ENCODE measurements at places on chromosomes 7 and 10.

GRCh38 chr7:20050241-20050966 is 166.8 kb downstream of the MACC1 start:
- DNase-seq: no peak

GRCh38 chr10:102946992-102947391 is 28.9 kb downstream of the CNNM2 start:
- no peak for DNase-seq

DNA sequence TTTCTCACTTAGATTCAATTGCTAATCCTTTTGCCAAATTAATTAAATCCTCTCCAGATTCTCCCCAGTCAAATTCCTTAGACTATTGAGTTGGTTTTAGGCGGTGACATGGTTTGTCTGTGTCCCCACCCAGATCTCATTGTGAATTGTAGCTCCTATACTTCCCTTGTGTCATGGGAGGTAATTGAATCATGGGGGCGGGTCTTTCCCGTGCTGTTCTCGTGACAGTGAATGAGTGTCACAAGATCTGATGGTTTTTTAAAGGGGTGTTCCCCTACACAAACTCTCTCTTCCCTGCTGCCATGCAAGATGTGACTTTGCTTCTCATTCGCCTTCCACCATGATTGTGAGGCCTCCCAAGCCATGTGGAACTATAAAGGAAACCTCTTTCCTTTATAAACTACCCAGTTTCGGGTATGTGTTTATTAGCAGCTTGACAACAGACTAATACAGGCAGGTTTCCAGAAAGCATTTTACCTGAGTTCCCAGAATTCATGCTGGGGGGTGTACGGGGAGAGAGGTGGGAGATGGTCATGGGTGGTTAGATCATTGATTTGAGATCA is 44.7 kb upstream of the GARS1 start:
- DNase-seq: no peak

DNA sequence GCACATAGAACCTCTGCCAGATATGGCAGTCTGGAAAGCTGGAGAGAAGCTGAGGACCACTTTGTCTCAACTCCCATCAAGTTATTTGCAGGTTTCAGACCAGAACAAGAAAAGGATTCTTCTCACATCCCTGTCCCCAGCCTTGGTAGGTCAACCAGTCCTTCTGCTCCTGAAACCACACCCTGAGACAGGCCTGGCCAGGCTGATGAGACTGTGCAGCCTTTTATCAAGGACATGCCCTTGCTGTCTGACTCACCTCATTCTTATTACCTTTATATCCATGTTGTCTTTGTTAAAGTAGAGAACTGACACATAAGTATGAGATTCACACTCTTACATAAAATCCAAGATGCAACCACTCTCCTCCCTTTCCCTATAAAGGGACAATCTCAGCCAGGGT is 354.9 kb downstream of the PLXNA4 start:
- DNase-seq: no peak

GRCh38 chr10:19570120-19570519 is 246.1 kb upstream of the PLXDC2 start:
- no peak for DNase-seq

DNA sequence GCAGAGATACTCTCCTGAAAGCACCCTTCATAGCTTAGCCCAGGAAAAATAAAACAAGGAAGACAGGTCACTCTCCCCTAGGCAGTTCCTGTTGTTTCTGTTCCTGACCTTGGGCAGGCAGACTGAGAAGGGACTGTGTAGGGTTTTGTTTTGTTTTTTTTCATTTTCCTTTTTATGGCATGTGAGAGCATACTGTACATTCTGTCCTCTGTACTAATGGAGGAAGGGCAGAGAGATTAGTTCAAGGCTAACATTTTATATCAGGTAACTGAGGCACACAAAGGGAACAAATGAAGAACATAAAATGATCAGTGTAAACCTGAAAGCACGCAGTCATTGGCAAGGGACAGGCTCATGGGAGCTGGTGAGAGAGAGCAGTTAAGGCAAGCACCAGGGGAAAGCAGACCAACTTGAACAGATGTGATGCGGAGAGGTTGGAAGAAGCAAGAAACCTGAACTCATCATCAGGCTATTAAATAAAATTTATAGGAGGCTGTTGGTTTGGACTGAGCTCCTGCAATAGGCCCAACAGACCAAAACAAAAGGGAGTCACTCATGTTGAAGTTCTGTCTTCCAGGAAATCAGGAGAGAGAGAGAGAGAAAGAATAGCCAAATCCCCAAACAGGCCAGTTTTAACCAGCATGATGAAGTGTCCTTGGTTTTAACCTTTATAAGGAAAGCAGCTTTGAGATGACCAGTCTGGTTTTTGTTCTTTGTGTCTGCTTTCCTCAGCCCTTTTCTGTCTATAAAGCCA is 34.1 kb upstream of the PDCD4 start:
- no peak for DNase-seq

GRCh38 chr7:109898-110556 is 82.3 kb upstream of the FAM20C start:
- no peak for DNase-seq

- no peak for DNase-seq
Measured at GRCh38 chr7:31767686-31768358, 80.8 kb downstream of the PPP1R17 start.

DNA sequence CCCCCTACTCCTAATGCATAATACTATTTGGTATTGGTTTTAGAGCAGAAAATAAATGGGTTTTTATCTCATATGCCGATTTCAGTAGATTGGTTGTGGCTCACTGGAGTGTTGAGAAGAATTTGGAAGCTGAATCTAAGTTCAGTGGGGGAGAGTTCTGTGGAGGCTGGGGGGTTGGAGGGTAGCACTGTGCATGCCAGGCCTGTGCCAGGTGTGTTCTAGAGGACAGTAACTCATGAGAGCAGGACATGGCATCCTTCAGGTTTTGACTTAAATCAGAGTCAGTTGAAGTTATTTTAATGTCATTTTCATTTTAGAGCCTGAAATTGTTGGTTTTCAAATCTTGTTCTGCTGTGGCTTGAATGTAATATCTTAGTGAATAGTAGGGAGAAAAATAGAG is 79.5 kb downstream of the EEPD1 start:
- no peak for DNase-seq

DNA sequence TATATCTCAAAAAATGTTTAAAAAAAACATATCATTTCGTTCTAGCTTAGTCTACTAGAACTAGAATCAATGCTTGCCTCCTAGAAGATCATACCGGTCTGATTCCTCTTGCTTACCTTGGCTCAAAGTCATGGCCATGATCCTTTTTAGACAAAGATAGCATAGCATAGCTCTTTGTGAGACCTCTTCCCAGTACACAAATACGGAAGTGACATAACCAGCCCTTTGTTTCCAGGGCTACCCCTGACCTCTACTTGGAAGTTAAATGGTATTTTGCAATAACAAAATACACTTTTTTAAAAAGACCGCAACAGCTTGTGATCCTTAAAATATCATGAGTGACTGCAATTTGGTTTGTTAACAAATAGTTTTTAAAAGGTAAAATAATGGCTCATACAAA is 130.7 kb upstream of the NOBOX start:
- no peak for DNase-seq

- DNase-seq: no peak
Measured at GRCh38 chr7:106609416-106609815, 51.5 kb downstream of the CCDC71L start.

DNA sequence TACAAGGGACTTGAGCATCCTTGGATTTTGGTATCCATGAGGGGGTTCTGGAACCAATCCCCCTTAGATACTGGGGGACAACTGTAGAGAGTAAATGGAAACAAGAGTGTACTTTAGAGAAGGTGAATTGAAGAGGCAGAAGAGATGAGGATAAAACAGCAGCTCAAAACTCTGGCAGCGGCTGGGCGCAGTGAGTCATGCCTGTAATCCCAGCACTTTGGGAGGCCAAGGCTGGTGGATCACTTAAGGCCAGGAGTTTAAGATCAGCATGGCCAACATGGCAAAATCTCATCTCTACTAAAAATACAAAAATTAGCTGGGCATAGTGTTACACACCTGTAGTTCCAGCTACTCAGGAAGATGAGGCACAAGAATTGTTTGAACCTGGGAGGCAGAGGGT is 218.7 kb downstream of the GALNT17 start:
- DNase-seq: no peak

DNA sequence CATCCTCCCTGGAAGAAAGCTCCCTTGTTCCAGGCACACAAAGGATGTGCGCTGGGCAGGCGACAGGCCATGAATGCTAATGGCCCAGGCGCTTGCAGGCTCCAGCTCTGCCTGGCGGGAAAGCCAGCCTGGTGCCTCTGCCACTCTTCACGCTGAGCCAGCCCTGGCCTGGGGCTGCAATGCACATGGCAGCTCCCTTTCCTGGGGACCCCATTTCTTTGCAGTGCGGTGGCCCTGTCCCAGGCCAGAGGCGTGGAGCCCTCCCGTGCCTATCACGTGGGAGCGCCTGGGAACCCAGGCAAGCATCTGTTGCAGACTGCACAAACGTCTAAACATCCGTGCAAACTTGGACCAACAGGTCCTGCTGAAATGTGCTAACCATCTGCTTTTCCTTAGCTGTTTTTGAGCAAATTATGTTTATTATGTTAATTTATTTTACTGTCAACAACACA is 152.1 kb upstream of the LYZL2 start:
- DNase-seq: no peak

GRCh38 chr7:68321776-68322496 is 1276.3 kb upstream of the AUTS2 start:
- DNase-seq: peak; percentile 55

Measured in gastrocnemius medialis (tissue), 4 donors.